NCI-H510A (cell line): ENCODE measurements at places on chromosomes 3 and 15.

DNA sequence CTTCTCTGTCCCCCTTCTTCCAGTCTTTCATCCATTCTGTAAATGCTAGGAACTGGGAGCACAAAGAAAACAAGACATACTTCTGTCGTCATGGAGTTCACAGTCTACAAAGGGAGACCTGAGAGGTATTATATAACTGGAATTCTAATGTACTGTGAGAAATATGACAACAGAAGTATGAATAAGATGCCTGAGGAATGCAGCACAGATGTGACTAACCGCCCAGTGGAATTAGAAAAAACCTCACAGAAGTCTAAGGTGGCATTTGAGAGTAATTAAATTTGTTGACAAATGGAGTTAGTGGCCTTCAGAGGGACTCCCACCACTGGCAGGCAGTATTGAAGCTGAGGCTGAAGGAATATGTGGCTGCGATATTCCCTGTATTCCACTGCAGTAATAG is 168.5 kb upstream of the FAM3D start:
- no peak for DNase-seq

DNA sequence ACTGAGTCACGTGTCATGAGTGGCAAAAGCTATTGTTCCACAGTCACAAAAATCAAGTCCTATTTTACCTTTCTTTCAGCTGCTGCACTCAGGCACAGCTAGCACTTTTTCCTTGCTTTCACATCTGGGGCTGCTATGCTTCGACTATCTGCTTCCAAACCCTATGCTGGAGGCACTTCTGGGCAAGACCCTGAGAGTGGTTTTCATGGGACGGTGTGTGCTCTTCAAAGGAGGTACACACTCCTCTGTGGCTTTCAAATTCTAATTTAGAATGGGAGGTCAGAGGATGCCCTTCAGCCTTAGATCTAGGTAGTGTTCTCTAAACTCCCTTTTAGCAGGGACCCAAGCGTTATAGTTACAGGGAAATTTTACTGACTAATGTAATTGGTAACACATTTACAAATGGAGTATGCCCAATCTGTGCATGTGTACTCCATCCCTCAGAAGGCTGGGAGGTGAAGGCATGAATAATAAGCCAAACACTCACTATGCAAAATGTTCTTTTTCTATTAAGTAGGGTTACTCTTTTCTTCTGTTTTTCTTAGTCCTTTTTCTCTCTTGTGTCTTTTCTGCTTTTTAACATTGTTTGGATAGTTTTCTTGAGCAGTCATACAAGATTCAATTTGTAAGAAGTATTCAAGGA is 188.3 kb downstream of the LSAMP start:
- no peak for DNase-seq

GRCh38 chr15:78104566-78105475 is 12.5 kb downstream of the SH2D7 start:
- no peak for DNase-seq

GRCh38 chr15:95298729-95299128 is 1031.8 kb upstream of the NR2F2 start:
- DNase-seq, result no peak

GRCh38 chr3:71563827-71564226 is 19.7 kb downstream of the FOXP1 start:
- no peak for DNase-seq

DNA sequence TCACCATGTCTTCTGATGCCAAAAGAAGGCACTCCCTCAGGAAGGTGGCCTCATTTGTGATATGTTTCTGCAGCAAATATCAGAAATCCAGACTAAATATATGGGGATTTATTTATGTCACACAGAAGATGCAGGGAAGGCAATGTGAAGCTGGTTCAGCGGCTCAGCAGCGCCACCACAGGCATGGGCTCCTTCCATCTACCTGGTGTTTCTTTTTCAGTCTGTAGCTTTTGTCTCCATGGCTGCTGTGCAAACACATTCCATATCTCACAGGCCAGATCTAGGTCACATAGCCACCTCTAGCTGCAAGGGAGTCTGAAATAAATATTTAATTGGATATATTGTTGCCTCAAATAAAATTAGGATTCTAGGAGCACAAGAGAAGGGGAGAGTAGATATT is 502.1 kb upstream of the IL12A start:
- DNase-seq, result no peak

DNA sequence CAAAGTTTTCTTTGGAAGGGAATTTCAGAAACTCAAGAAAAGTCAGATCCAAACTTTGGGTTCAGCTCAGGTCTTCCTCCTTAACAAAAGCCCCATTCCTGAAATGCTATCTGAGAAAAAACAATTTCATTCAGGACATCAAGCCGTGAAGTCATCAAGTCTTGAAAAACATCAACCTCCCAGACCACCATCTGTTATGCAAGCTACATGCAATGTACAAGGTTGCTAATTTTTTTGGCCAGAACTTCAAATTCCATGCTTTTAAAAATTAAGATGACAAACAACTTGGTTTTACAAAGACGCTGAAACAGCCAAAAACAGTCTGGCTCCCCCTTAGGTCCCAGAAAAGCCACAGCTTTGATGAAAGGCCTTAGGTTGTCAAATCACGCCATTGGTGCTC is 53.9 kb upstream of the WNT5A start:
- no peak for DNase-seq

- DNase-seq, result no peak
Measured at GRCh38 chr3:28124882-28125281, 116.5 kb upstream of the CMC1 start.

GRCh38 chr3:48364840-48365239 is 7.2 kb upstream of the FBXW12 start:
- DNase-seq, result no peak

DNA sequence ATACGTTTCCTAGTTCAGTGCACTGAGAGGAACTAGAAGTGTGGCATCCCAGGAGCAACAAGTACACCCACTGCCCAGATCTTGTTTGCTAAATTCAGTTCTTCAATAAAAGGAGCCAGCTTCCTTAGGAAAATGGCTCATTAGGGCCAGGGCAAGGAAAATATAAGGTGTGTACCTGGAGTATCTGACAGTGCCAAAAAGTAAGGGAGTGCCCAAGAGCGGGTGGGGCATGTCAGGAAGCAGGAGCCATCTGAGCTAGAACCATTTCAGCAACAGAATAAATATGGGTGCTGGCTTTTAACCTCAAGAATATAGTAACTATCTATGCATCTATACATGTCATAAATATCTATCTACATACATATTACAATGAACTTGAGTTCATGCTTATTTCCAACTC is 44.1 kb downstream of the SLC41A3 start:
- DNase-seq, result no peak
